Stimulated activated CD8-positive, alpha-beta memory T cell treated with anti-CD3 and anti-CD28 coated beads, Interleukin-7, amount 100 ng/mL, for 4 hours (primary cell): ENCODE measurements at places on chromosomes 7 and 10.

GRCh38 chr7:158525648-158526484 is 61.8 kb downstream of the PTPRN2 start:
- no peak for DNase-seq

GRCh38 chr7:158453663-158454062 is 134.0 kb downstream of the PTPRN2 start:
- DNase-seq = no peak

- DNase-seq = no peak
Measured at GRCh38 chr10:113331961-113332360, 220.9 kb upstream of the HABP2 start.

DNA sequence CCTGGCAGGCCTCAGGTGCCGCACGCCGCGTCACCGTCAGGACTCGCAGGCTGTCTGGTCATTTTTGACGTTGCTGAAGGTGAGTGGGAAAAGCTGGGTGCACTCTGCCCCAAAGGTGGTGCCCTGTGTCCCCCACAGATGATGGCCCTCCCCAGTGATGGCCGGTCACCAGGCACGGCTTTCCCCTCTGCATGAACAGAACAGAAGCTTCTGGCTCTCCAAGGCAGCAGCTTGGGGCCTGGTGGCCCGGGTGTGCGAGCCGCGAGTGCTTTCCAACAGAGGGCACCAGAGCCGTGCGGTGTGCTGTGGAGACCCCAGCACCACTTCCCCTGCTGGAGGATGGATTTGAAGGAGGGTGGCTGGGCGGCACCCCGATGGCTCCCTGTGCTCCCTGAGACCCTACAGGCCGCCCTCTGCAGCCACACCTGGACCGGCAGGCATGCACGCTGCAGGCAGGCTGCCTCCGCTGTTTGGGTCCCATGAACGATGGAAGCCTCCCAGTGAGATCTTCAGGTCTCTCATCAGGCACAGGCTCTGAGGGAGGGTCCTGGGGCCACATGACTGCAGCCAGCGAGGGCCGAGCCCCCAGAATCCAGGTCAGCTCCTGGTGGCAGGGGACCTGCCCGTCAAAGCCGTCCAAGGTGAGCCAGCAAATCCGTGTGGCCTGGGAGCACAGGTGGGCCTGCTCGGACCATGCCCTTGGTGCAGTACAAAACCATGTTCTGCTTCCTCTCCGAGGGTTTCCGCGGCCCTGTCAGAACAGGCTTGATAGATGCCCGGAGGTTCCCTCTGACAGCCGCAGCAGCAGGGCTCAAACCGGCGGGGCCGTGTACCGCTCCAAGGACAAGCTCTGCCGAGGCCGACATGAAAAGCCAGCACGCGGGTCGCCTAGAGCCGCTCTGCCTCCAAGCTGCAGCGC is 195.4 kb downstream of the EBF3 start:
- no peak for DNase-seq
